HepG2 (cell line): ENCODE measurements at places on chromosomes 13 and 19. TPM values are rescaled to one million over a fixed set of nuclear protein-coding genes. Genes with fewer than 3 reads are reported as not detected.
A peak's percentile ranks its signal among the peaks of the same experiment; 100 is the strongest.

GRCh38 chr19:53994811-53995210, 3.4 kb downstream of the CACNG6 start:
- H3K27me3 ChIP-seq = peaks cover 8% of the 10 kb centered on the region
- H3K36me3 ChIP-seq = no peaks in the 10 kb centered on the region
- H3K4me3 ChIP-seq = no peak overlapping the region
- no peaks in the 10 kb centered on the region for H3K4me1 ChIP-seq
- no peak overlapping the region for H3K27ac ChIP-seq

DNA sequence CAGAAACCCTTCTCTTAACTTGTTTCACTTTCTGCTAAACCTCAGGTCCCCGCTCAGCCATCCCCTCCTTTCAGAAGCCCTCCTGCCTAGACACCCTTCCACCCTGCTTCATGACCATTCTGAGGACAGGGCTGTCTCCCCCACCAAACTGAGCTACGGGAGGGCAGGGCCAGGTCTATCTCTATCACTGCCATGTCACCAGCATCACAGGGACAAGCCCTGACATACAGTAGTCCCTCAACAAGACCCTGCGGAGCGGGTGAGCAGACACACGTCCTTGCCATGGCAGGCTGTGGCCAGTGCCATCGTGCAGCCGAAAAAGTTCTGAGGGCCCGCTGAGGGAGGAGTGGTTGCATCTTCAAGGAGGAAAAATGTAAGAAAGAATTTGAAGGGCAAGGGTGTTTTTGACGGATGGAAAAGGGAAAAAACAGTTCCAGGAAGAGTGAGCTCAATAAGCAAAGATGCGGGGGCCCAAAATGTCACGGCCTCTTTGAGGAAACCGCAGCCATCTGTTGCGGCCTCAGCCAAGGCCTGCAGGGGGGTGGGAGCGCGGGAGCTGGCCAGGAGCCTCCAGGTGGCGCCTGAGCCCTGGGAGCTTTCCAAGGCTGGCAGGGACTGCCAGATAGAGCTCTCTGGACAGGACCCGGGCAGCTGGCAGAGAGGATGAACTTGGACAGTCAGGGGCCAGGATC, 8.1 kb downstream of the PTGIR start:
- DNase-seq = peak; percentile 50
- peaks cover 29% of the 10 kb centered on the region for H3K4me1 ChIP-seq
- H3K4me3 ChIP-seq = no peak overlapping the region
- H3K27ac ChIP-seq = no peak overlapping the region

DNA sequence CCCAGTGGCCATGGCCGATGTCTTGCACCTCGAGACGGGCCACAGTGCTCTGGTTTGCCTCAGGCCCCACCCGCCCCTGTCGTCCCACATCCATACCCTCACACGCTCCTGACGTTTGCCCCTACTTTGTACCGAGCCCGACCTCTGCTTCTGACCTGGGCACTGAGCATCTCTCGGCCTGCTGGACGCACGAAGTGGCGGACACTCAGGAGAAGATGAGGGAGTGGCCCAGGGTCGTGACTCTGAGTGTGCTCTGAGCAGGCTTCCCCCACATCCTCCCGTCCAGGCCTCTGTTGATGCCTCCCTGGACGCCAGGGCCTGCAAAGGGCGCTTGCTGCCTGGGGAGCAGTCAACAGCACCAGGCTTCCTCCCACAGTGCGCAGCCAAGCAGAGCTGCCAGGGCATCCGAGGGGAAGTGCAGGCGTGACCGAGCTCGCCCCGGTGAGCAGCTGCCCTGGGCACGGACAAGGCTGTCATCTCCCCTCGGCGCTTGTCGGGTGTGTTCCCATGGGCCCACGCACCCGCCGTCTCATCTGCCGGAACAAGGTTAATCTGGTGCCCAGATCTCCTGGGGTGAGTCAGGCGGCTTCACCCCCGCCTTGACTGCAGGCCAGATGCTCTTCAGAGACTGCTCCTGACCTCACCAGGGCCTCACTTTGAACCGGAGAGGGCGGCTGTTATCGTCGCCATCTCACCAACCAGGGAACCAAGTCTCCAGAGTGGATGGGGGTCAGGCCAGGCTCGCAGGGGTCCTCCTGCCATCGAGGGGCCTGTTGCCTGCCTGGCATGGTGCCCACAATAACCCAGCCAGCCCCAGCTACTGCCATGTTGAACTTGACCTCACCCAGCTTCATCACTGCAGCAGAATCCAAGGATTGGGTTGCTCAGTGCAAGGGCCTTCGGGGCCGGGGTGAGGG, 27.2 kb downstream of the COMP start:
- H3K27ac ChIP-seq = no peak overlapping the region
- H3K4me1 ChIP-seq = peaks cover 16% of the 10 kb centered on the region
- no peak for DNase-seq
- no peak overlapping the region for H3K4me3 ChIP-seq
- no peaks in the 10 kb centered on the region for H3K36me3 ChIP-seq

- H3K27ac ChIP-seq = no peak overlapping the region
- no peaks in the 10 kb centered on the region for H3K4me1 ChIP-seq
- no peaks in the 10 kb centered on the region for H3K36me3 ChIP-seq
- no peaks in the 10 kb centered on the region for H3K27me3 ChIP-seq
- no peak for DNase-seq
- no peak overlapping the region for H3K4me3 ChIP-seq
These were observed 916.6 kb downstream of the DIAPH3 start for GRCh38 chr13:59247171-59247570.

Gene KDELR1
- 70.8 and 134 TPM in 2 replicates for total RNA-seq

DNA sequence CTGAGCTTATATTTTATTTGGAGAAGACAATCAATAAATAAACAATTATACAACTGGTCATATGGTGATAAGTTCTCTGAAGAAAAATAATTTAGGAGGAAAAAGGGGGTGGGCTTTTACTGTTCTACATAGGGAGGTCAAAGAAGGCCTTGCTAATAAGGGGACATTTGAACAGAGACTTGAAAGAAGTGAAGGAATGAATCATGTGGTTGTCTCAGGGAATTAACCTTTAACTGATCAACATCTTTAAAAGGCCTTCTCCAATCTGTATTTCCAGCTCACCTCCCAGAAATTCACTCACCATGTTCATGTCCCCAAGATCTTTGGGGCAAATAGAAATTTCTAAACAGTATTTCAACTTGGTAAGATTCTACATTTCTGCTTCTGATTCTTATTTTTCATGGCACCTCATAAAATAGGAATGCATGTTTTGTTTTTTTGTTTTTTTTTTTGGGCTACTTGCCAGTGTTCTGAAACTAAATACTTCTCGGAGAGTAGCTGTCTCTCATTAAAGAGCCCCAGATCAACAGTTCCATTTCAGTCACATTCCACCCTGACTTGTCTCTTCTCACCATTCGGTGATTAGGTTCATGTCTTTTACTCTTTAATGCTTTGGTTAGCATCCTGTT, 19.2 kb upstream of the LPAR6 start:
- no peaks in the 10 kb centered on the region for H3K36me3 ChIP-seq
- H3K27ac ChIP-seq = peak overlapping the region; percentile 63
- peaks cover 41% of the 10 kb centered on the region for H3K4me1 ChIP-seq
- peak overlapping the region; percentile 13; the same call in 1 of the 2 replicates for H3K4me3 ChIP-seq

- no peak overlapping the region for H3K27ac ChIP-seq
- DNase-seq = no peak
- no peaks in the 10 kb centered on the region for H3K27me3 ChIP-seq
These were observed 90.0 kb downstream of the PDS5B start for GRCh38 chr13:32676242-32676641.

DNA sequence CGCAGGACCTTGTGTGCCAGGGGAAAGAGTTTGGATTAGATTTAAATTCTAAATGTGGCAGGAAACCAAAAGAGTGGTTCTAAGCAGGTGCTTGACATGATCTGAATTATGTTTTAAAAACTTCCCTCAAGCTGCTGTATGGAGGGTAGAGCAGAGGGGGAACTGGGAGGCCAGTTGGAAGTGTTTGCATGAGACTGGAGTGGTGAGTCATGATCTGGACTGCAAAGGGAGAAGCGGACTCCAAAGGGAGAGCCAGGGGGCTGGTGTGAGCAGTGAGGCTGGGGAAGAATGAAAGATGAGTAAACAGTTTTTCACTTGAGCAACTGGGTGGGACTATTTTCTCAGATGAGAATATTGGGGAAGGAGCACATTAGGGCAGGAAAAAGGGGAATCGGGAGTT, 206.1 kb downstream of the DNAJC15 start:
- H3K4me3 ChIP-seq = no peak overlapping the region
- DNase-seq = no peak
- H3K27me3 ChIP-seq = no peaks in the 10 kb centered on the region
- no peaks in the 10 kb centered on the region for H3K36me3 ChIP-seq

- no peaks in the 10 kb centered on the region for H3K27me3 ChIP-seq
- H3K36me3 ChIP-seq = no peaks in the 10 kb centered on the region
These were observed 298.3 kb upstream of the DACH1 start for GRCh38 chr13:72165276-72165675.

- no peaks in the 10 kb centered on the region for H3K4me1 ChIP-seq
- no peak for DNase-seq
- H3K36me3 ChIP-seq = no peaks in the 10 kb centered on the region
- H3K4me3 ChIP-seq = no peak overlapping the region
These were observed 405.9 kb downstream of the ZNF536 start for GRCh38 chr19:30778061-30778460.

DNA sequence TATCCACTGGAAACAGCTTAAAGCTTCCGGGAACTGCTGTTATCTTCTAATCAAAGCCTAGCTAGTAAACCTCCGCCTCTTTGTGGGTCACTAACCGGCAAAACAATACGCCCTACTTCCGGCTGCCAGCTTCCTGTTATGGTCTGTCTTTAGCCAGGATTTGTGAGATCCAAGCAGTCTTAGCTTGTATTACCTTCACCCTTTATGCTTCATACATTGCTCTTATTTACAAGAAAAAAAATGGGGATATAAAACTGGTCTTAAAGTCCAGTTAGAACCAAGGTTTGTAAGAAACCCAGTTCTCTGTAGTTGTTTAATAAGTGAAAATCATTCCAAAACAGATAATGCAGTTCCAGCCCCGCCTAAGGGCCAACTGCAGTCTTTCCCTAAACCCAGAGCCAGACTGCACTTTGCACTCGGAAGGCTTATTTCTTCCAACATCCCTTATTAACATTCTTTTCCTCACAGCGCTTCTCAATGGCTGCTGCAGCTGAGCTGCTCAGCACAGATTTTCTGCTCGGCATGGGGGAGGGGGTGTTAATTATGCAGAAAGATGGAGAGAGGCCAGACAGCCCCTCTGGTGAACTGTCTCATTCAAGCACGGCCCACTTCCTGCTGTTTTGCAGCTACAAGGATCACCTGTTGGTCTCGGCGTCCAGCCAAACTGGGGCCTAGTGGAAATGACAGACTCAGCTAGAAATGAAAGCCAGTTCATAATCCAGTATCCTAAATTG, 368.4 kb downstream of the KLF12 start:
- DNase-seq = peak; percentile 75
- H3K4me3 ChIP-seq = peak overlapping the region; percentile 49
- H3K27me3 ChIP-seq = no peaks in the 10 kb centered on the region
- peak overlapping the region; percentile 55 for H3K27ac ChIP-seq
- H3K36me3 ChIP-seq = no peaks in the 10 kb centered on the region

Gene LMTK3
- 0.22 and 0.29 TPM in 2 replicates for total RNA-seq

DNA sequence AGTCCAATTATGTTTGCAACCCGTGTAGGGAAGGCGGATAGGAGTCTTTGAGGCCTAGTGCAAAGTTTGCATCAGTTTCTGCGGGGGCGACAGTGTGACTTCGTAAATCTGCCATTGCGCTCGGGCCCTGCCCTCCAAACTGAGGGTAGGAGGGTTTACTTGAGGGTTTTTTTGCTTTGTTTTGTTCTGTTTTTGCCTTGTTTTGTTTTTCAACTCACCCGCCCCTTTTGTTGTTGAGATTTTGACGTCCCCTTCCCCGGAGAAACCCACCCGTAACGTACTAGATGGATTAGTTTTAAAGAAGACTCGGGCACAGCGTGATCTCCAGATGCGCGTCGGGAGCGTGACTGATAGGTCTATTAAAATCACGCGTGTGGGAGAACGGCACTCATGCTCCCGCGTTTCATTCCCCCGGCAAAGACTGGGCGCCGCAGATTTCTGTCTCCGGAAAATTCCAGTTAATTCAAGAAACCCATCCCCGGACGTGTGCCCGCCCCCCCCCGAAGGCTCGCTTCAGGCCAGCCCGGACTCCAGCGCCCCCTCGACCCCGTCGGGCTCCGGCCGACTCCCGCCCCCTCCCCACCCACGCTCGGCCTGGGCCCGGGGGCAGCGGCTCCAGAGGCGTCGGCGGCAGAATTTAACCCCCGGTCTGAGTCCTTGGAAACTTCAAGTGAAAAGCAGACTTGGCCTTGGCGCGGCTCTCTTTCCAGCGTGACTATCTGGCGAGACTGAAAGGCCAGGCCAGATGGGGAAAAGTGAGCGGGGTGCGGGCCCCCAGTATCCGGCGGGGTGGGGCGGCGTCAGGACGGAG, 5.0 kb downstream of the SOX1 start:
- H3K27ac ChIP-seq = no peak overlapping the region
- no peaks in the 10 kb centered on the region for H3K36me3 ChIP-seq
- DNase-seq = no peak
- H3K4me1 ChIP-seq = no peaks in the 10 kb centered on the region
- no peak overlapping the region for H3K4me3 ChIP-seq
- peaks cover 7% of the 10 kb centered on the region for H3K27me3 ChIP-seq

Gene SLC44A2
- total RNA-seq = 2.3 and 2.4 TPM in 2 replicates

GRCh38 chr13:49140910-49141611, 79.1 kb upstream of the MLNR start:
- H3K27me3 ChIP-seq = no peaks in the 10 kb centered on the region
- H3K27ac ChIP-seq = no peak overlapping the region
- peaks cover 4% of the 10 kb centered on the region for H3K36me3 ChIP-seq
- DNase-seq = no peak

DNA sequence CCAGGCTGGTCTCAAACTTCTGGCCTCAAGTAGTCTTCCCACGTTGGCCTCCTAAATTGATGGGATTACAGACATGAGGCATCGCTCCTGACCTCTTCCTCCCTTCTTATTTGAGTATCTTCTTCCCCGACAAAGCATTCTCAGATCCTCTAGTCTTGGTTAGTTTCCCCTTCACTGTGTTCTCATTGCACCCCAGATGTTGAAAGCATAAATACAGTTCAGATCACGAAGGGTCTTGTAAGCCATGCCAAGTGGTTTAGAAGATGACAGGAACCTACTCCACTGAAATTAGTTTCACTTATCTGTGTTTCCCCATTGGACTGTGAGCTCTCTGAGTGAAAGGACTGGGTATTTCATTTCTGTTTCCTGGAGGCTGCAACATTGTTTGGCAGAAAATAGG, 100.7 kb downstream of the DGKH start:
- no peaks in the 10 kb centered on the region for H3K27me3 ChIP-seq
- H3K36me3 ChIP-seq = no peaks in the 10 kb centered on the region
- H3K4me1 ChIP-seq = no peaks in the 10 kb centered on the region
- H3K27ac ChIP-seq = no peak overlapping the region
- no peak for DNase-seq

Gene TRAPPC6A
- 6.2 and 6.5 TPM in 2 replicates for total RNA-seq

Gene F10
- total RNA-seq = 19.9 and 58.4 TPM in 2 replicates

Gene TEX101
- not detected in 2 replicates for total RNA-seq

Gene SULT2B1
- total RNA-seq = not detected in 2 replicates

- no peak overlapping the region for H3K4me3 ChIP-seq
- H3K27me3 ChIP-seq = no peaks in the 10 kb centered on the region
- H3K27ac ChIP-seq = no peak overlapping the region
- H3K4me1 ChIP-seq = no peaks in the 10 kb centered on the region
- DNase-seq = no peak
These were observed 359.4 kb downstream of the ZNF536 start for GRCh38 chr19:30731591-30731990.

- H3K4me1 ChIP-seq = no peaks in the 10 kb centered on the region
- no peak overlapping the region for H3K4me3 ChIP-seq
- H3K27ac ChIP-seq = no peak overlapping the region
- no peak for DNase-seq
- H3K27me3 ChIP-seq = no peaks in the 10 kb centered on the region
- no peaks in the 10 kb centered on the region for H3K36me3 ChIP-seq
These were observed 179.7 kb downstream of the SPRY2 start for GRCh38 chr13:80161219-80161618.

Gene TPGS1
- 4.2 and 6.2 TPM in 2 replicates for total RNA-seq
